ENCODE measurements at places on chromosomes 16 and 17.

- DNase-seq, result no peak
Measured at GRCh38 chr16:88405216-88406060, 22.7 kb downstream of the ZNF469 start.

GRCh38 chr16:57755061-57755684 is 19.6 kb downstream of the KATNB1 start:
- no peak for DNase-seq

DNA sequence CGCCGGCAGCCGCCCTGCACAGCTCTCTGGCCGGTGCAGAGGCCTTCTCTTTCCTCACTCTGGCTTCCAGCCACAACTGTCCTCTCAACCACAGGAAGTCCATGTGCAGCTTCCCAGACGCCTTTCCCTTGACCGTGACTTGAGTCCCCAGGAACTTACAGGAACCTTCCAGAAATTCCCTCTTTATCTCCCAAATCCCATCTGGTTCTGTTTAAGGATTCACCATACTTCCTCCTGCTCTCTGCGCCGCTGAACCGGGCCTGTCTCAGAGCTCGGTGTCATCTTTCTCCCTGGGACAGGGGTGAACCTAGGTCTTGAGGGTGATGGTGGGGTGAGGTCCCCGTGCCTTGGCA is 65.2 kb upstream of the ZNF469 start:
- no peak for DNase-seq

DNA sequence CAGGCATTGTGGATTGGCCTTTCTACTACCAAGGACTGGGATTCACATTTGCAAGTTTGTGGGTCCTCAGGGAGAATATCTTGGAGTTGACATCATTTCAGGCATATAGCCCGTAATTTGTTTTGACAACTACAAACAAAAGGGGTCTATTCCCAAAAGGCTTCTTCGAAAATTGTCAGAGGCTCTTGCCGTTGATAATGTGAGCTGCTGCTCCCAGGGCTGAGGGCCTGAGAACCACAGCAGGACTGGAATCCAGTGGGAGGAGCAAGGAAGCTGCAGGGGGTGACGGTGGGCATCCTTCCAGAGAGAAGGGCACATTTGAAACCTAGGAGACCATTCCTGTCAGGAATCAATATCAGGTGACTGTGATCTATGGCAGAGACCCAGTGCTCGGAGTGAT is 761.6 kb upstream of the RBFOX1 start:
- no peak for DNase-seq

GRCh38 chr17:79111097-79111496 is 36.5 kb downstream of the ENGASE start:
- no peak for DNase-seq

DNA sequence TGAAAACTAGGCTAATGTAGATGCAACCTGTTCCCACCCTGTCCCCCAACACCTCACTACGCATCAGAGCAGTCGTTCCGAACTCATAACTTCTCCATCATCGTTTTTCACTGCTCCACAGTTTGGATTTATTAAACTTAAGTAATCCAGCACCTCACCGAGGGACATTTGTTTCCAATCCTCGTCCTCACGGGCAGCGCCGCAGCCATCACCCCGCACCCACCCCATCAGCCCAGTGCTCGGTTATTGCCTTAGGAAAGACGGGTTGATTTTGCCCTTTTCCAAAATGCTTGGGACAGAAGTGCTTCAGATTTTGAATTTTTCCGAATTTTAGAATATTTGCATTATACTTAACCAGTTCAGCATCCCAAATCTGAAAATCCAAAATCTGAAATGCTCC is 71.0 kb upstream of the DOC2B start:
- no peak for DNase-seq

DNA sequence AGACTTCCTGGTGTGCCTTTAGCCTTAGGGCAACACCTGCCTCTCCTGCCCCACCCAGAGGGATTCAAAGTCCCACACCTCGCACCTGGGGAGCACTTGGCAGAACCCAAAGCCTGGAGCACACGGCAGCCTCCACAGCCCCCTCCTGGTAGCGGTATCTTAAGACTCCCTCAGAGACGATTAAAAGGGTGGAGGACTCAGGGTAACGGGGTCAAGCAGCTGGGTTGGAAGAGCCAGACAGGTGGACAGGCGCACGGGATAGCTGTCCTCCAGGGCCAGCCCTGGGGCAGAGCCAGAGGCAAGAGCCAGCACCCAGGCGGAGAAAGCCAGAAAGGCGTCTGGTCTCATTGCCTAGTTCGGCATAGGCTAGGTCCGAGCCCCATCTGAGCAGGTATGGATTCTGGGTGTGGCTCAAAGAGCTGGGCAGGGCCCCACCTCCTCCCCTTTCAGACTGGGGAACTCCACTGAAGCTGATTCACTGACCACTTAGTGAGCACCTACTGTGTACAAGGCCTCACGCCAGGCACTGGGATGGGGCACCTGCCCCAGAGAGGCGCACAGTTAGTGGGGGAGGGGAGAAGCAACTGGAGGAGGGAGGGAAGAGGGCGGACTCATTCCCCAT is 55.0 kb upstream of the MEAK7 start:
- DNase-seq, result no peak

DNA sequence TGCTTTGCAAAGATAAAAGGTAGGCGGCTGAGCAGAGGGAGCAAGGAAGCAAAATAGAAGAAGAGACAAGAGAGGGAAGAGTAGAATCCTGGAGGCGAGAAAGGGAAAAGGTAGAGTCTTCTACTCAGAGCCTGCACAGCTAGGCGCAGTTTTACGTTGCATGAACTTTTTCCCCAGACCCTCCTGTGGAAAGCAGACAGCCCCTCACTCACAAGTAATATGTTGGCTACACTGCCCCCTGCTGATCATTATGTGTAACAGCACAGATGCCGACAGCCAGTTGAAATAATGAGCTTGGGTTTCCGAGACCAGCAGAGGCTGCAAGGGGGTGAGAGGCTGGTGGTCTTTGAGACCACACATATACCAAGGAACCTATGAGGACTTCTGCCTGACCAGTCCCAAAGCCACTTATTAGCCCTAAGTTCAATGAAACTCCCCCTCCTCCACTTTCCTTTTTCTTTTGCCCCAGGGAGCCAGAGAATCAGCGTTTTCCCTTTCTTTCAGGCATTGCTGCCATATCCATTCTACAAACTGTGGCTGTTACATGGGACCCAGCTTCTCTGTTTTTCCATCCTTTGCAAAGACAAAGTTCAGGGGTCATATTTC is 22.5 kb upstream of the CMTR2 start:
- peak; percentile 55 for DNase-seq

DNA sequence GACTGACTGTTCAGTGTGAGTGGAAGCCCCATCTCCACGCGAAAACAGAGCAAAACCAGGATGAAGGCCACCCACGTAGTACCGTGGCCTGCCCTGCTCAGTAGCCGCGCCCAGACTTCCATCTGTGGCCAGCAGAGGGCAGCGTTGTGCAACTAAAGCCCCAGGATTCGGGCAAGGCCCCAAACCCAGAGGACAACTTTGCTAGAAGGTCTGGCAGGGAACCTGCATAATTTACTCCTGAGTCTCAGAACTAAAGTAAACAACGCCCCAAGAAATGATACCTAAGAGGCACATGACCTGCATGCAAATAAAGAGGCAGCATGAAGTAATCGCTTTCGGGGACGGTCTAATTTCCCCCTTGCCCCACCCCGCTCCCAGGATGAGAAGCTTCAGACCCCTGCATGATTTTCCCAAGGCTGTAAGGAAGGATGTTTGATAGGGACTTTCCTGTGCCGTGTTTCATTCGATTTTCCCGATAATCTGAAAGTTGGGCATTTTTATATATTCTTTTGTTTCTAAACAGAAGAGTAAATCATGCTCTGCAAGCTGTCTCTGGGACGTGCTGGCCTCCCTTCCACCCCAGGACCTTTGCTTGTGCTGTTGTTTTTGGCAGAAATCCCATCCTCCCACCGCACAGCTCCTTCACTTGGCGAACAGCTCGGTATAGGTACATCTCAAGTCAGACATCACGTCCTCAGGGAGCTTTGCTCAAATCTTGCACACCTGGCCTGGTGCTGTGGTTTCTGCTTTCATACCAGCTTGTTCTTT is 18.6 kb downstream of the HSBP1 start:
- DNase-seq, result peak; percentile 84

- peak; percentile 95 for DNase-seq
Measured at GRCh38 chr17:48488548-48489106, 42.2 kb downstream of the HOXB1 start.

DNA sequence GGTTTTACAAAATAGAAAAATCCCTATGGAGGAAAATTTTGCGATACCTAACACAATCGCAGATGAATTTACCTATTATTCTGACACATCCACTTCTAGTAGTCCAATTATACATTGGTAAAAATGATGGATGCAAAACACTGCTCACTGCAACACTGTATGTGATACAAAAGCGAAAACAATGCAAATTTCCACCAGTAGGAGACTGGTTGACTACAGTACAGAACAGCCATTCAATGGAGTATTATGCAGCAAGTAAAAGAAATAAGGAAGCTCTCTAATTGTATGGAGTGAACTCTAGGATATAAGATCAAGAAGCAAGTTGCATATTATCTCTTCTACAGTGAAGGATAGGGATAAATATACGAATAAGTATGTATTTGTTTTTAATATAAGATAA is 48.5 kb downstream of the SETD6 start:
- no peak for DNase-seq

DNA sequence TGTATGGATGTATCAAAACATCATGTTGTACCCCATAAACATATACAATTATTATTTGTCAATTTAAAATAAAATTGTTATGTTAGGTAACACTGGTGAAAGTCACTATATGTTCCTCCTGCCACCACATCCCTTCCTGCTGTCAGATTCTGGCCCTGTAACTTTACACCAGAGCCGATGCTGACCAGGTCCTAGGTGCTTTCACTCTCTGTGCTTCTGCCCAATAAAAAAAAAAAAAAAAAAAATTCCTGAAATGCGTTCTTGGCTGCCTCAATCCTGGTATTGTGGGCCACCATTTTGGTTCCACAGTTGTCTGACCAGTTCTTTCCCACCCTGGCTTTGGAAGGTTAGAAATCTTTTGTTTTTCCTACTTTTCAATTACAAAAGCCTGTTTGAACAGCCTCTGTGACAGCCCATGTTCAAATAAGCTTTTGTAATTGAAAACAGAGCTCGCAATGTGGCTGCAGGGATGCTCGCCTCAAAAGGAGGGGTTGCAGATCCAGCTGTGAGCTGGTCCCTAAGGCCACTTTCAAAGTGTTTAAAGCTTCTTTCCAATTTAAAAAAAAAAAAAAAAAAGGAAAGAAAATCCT is 831.0 kb upstream of the EEF2KMT start:
- no peak for DNase-seq

DNA sequence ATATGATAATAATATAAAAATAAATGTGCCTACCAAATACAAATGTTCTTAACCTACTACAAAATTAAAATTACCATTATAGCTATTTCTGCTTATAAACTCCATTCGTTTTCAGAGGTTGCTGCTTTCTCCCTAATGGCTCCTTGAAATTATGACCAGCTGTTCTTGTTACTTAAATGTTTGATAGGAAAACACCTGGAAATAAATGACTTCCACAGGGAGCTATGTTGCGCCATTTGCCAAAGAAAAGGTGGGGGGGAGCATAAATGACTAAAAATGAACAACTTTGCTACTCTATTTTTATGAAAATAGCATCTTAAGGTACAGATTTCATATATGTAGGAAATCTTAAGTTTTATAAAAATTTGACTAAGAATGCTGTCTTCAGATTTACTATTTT is 157.5 kb upstream of the MON1B start:
- DNase-seq, result no peak

GRCh38 chr16:17211797-17212196 is 259.0 kb downstream of the XYLT1 start:
- no peak for DNase-seq

GRCh38 chr17:8681170-8681949 is 50.8 kb upstream of the MYH10 start:
- DNase-seq, result no peak

GRCh38 chr16:57966986-57967385 is 3.9 kb downstream of the CNGB1 start:
- no peak for DNase-seq
